IMR-90 (cell line): ENCODE measurements at places on chromosomes 6 and 20. TPM values are rescaled to one million over a fixed set of nuclear protein-coding genes. Genes with fewer than 3 reads are reported as not detected.
A peak's percentile ranks its signal among the peaks of the same experiment; 100 is the strongest.

DNA sequence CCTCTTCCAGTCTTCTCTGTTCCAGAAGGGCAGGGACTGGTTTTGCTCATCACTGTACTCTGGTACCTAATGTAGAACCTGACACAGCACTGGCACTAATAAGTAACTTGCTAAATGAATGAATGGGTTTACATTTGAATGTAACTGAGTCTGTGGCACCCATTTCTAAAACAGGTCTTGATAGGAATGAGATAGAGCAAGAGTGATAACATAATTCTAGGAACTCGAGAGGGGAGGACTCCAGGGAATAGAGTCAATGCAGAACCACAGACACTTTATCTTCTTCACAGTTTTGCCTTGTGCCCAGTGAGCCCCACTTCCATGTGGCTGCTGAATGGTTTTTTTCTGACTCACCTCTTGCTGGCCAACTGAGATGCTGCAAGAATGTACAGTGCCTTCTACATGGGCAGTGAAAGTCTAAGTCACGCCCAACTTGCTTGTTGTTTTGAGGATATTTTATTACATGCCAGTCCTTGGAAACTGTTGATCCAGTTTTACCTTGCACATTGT lies 61.1 kb downstream of the TBC1D7 start:
- H3K4me1 ChIP-seq = no peaks in the 10 kb centered on the region
- no peaks in the 10 kb centered on the region; the same call in 1 of the 2 replicates for H3K27me3 ChIP-seq
- no peaks in the 10 kb centered on the region for H3K36me3 ChIP-seq

EBF4 gene
- total RNA-seq = under 0.01 and 0.18 TPM in 2 replicates

DNA sequence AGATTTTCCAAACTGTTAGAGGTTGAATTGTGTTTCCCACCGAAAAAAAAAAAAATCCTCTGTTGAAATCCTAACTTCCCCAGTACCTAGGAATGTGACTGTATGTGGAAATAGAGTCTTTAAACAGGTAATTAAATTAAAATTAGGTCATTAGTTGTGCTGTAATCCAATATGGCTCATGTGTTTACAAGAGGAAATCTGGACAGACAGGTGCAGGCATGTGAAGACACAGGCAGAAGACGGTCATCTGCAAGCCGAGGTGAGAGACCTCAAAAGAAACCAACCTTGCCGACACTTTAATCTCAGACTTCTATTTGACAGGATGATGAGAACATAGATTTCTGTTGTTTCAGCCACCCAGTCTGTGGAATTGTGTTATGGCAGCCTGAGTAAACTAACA lies 28.6 kb upstream of the EZR start:
- no peak overlapping the region for H3K27ac ChIP-seq
- H3K27me3 ChIP-seq = no peaks in the 10 kb centered on the region
- H3K4me3 ChIP-seq = no peak overlapping the region
- H3K4me1 ChIP-seq = peaks cover 8% of the 10 kb centered on the region
- no peak for DNase-seq

CRISP3 gene
- total RNA-seq = not detected in 2 replicates

MEI4 gene
- total RNA-seq = not detected in 2 replicates

GRCh38 chr20:58127701-58128111 lies 100.7 kb downstream of the ANKRD60 start:
- no peaks in the 10 kb centered on the region for H3K36me3 ChIP-seq
- H3K27me3 ChIP-seq = peaks cover 7% of the 10 kb centered on the region

DNA sequence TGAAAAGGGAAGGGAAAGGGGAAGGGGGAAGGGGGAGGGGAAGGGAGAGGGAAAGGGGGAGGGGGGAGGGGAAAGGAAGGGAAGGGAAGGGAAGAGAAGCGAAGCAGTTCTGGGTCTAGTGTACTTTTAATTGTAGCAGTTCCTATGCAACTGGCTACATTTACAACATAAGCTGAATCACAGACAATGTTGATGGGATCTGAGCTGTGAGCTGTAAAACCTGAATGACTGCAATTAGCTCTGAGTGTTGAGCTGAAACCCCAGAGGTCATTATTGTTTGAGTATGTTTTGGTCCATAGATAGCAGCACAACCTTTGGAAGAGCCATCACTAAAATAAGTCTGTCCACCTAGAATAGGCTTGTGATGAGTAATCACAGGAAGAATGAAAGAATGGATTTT lies 7.2 kb upstream of the ABHD12 start:
- H3K4me1 ChIP-seq = peaks cover 5% of the 10 kb centered on the region; the same call in 1 of the 2 replicates
- no peak overlapping the region for H3K27ac ChIP-seq
- H3K27me3 ChIP-seq = no peaks in the 10 kb centered on the region

SMLR1 gene
- total RNA-seq = not detected in 2 replicates

DNA sequence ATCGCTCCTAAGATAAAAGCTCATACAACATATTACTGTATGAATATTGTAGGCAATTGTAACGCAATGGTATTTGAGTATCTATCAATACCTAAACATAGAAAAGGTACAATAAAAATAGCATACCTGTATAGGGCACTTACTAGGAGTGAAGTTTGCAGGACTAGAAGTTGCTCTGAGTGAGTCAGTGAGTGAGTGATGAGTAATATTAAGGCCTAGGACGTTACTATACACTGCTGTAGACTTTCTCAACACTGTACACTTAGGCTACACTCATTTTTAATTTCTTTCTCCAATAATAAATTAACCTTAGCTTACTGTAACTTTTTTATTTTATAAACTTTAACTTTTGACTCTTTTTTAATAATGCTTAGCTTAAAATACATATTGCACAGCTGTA lies 546.9 kb downstream of the HACE1 start:
- H3K4me1 ChIP-seq = no peaks in the 10 kb centered on the region
- H3K4me3 ChIP-seq = no peak overlapping the region
- DNase-seq = no peak
- H3K27me3 ChIP-seq = no peaks in the 10 kb centered on the region

- no peaks in the 10 kb centered on the region for H3K27me3 ChIP-seq
- H3K4me1 ChIP-seq = no peaks in the 10 kb centered on the region; the same call in 1 of the 2 replicates
- H3K27ac ChIP-seq = no peak overlapping the region
- H3K36me3 ChIP-seq = no peaks in the 10 kb centered on the region
- DNase-seq = no peak
- no peak overlapping the region for H3K4me3 ChIP-seq
Measured at GRCh38 chr6:135728589-135728988, 122.9 kb upstream of the PDE7B start.

GRCh38 chr6:7561153-7561964 lies 19.9 kb downstream of the DSP start:
- H3K36me3 ChIP-seq = peaks cover 6% of the 10 kb centered on the region; the same call in 1 of the 2 replicates
- H3K27me3 ChIP-seq = no peaks in the 10 kb centered on the region; the same call in 1 of the 2 replicates
- H3K4me3 ChIP-seq = no peak overlapping the region
- peak; percentile 27 for DNase-seq
- no peak overlapping the region for H3K27ac ChIP-seq

GRCh38 chr6:112253841-112254816 lies at the start of gene LAMA4:
Gene LAMA4 (minus strand): TSS chr6:112254567. CDS start chr6:112254150, 417 bp downstream.
- H3K27ac ChIP-seq = peak within 1 kb of the TSS; percentile 89
- DNase-seq = peak; percentile 69
- H3K4me1 ChIP-seq = peaks cover 6% of the 10 kb centered on the region

DNA sequence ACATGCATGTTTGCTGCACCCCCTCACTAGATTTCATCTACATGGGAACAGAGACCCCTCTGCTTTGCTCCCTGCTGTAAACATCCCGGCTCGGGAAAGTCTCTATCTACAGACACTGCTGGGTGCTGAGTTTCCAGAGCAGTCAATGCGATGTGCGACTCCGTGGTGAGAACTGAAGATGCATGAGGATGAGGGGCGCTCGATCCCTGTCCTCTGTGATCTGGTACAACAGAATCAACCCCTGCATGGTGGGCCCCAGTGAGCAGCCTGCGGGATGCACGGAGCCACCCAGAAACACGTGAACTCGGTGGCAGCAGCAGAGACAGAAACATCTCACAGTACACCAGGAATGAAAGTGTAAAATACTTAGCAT lies 83.1 kb downstream of the THBS2 start:
- no peaks in the 10 kb centered on the region for H3K27me3 ChIP-seq
- no peak overlapping the region for H3K27ac ChIP-seq
- no peak overlapping the region for H3K4me3 ChIP-seq
- no peaks in the 10 kb centered on the region for H3K36me3 ChIP-seq
- H3K4me1 ChIP-seq = peaks cover 25% of the 10 kb centered on the region
- DNase-seq = no peak

GRCh38 chr6:15685619-15686018 lies 22.8 kb upstream of the DTNBP1 start:
- no peak for DNase-seq
- H3K36me3 ChIP-seq = no peaks in the 10 kb centered on the region
- H3K4me3 ChIP-seq = no peak overlapping the region
- H3K27me3 ChIP-seq = peaks cover 26% of the 10 kb centered on the region

DNA sequence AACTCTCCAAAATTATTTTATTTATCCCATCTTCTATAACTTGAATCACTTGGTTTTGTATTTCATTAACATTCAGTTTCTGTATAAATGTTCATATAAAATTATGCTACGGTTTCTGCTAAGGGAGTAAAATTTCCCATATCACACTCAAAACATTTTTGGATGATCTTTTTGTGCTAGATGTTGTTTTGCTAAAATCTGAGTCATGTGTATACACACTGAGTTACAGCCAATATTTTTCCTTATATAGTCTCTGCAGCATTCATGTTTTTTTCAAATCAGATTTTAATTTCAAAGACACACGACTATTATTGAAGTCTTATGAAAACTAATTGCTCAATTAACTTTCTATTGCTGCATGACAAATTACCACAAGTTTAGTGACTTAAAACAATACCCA lies 54.3 kb upstream of the SLC2A12 start:
- H3K27ac ChIP-seq = peak overlapping the region; percentile 48; the same call in 1 of the 2 replicates
- peaks cover 7% of the 10 kb centered on the region for H3K4me1 ChIP-seq
- no peak overlapping the region for H3K4me3 ChIP-seq
- DNase-seq = peak; percentile 39
- H3K36me3 ChIP-seq = no peaks in the 10 kb centered on the region

LY6G5B gene
- total RNA-seq = 1.9 and 2.2 TPM in 2 replicates

ADISSP gene
- total RNA-seq = 31.4 and 31.9 TPM in 2 replicates

GRCh38 chr6:147972448-147972847 lies 370.2 kb upstream of the SASH1 start:
- DNase-seq = no peak
- H3K27ac ChIP-seq = no peak overlapping the region
- no peaks in the 10 kb centered on the region for H3K4me1 ChIP-seq
- no peak overlapping the region for H3K4me3 ChIP-seq
- no peaks in the 10 kb centered on the region for H3K36me3 ChIP-seq
- H3K27me3 ChIP-seq = peaks cover 3% of the 10 kb centered on the region

DNA sequence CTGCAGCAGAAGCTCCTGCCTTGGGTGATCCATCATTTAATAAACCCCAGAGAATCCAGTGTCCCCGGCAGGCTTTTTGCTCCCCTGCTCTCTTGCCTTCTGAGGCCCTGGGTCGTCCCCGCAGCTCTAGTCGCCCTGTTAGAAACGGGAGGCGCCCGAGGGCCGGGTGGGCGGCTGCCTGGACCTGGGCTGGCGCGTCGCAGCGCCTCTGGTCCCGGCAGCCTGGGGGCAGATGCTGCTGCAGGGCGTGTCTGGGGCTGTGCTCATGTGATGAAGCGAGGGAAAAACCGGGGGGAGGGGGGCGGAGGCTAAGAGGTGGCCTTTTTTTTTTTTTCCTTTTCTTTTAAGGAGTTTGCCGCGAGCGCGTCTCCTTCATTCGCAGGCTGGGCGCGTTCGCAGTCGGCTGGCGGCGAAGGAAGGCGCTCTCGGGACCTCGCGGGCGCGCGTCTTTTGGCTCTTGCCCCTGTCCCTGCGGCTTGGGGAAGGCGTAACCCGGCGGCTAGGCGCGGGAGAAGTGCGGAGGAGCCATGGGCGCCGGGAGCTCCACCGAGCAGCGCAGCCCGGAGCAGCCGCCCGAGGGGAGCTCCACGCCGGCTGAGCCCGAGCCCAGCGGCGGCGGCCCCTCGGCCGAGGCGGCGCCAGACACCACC lies 394 bp downstream of the AKAP12 start:
- peak overlapping the region; percentile 69 for H3K4me3 ChIP-seq
- peaks cover 3% of the 10 kb centered on the region; the same call in 1 of the 2 replicates for H3K27me3 ChIP-seq
- H3K36me3 ChIP-seq = 0 out of 2 replicates have a peak, but pooled peaks cover 2% of the 10 kb centered on the region
- H3K4me1 ChIP-seq = no peaks in the 10 kb centered on the region
- H3K27ac ChIP-seq = peak overlapping the region; percentile 68

DNA sequence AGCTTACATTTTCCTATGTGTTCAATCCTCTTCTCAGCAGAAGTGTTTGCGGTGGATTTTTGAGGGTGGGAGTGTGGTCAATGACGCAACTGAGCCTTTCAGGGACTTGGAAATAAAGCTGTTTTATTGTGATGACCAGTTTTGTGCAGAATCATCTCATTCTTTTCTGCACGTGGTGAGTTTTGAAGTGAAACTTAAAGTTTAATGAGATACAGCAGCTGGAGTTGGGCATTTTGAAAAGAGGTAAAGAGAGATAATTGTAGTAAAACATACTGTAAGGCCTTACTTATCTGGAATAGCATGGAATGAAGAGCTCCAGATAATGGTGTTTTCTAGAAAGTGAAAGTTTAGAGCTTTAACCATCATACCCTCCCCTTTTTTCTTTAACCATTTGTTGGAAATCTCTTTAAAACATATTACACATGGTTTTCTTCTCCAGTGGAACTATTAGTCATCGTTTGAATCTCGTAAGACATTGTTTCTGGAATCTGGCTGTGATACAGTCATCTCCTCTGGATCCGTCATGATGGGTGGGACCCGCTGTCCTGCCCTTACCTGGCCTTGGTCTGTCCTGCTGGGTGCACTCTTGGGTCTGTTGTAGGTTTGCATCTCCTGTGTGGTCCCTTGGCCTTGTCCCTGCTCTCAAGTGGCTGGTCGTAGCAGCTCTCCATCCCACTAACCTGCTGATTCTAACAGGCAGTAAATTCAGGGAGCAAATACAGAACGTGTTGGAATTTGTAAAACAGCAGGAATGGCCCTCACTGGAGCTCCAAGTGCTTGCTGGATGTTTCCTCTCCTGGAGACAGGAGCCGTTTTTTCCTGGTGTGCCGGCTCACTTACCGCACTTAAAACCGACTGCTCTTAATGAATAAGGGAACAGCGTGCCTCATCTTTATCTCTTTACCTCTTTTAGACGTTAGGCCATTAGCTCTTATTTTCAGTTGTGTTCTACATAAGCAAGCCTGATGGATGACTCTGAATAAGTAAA lies 29.8 kb downstream of the UST start:
- no peaks in the 10 kb centered on the region for H3K27me3 ChIP-seq
- peaks cover 9% of the 10 kb centered on the region for H3K4me1 ChIP-seq
- no peaks in the 10 kb centered on the region for H3K36me3 ChIP-seq
- H3K27ac ChIP-seq = no peak overlapping the region
- H3K4me3 ChIP-seq = peak overlapping the region; percentile 26; the same call in 1 of the 2 replicates

DNA sequence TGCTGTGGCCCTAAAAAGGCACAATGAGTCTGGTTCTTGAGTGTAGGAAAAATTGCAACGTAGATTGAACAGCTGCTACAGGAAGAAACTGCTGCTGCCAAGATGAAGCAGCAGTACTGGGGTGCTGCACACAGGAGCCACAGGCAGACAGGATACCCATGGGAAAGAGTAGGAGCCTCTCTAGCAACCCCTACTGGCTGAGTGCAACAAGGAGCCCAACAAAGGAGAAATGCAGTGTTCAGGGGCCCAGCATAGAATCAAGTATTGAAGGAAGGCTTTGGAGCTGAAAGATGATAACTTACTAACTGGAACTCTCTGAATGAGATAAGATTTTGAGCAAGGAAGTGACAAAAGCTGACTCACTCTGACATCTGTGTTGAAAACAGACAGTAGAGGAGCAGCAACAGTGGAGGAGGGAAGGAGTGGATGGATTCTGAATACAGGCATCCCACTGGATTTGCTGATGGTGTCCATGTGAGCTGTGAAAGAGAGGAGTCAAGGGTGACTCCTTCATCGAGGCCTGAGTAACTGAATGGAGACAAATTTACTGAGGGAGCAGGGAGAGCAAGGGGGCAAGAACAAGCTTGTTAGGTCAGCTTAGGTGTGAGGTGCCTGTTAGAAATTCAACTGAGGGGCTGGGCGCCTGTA lies 534.7 kb upstream of the JARID2 start:
- peak overlapping the region; percentile 69 for H3K27ac ChIP-seq
- H3K4me3 ChIP-seq = no peak overlapping the region
- no peaks in the 10 kb centered on the region for H3K27me3 ChIP-seq
- DNase-seq = peak; percentile 98
